ENCODE measurements at places on chromosomes 2 and 18.

DNA sequence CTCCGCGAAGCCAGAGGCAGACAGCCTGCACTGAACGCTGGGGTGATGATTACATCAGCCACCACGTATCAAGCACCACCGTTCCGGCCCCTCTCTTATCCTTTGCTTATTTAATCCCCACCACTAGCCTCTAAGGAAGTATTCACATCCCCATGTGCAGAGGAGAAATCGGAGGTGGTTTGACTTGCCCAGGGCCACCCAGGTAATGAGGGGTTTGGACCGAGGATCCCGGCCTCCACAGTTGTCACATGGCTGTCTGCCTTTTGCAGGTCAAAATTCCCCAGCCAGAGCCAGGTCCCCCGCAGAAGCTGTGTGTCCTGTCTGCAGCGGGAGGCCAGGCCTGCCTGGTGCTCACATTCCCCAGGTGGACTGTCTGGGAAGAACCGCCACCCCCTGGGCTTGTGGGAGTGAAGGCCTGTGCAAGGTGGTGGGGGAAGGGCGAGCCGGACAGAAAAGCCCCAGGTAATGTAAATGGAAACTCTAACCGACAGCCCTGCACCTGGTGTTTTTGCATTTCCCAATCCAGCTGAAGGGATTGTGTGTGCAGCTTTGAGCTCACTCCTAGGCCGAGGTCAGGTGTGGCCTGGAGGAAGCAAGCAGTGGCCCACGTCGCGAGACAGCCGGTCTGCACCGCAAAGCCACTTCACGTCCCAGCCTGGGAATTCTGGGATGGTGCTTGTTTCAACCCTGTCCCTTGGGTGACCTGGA is 108.5 kb upstream of the ID2 start:
- no peak for DNase-seq

DNA sequence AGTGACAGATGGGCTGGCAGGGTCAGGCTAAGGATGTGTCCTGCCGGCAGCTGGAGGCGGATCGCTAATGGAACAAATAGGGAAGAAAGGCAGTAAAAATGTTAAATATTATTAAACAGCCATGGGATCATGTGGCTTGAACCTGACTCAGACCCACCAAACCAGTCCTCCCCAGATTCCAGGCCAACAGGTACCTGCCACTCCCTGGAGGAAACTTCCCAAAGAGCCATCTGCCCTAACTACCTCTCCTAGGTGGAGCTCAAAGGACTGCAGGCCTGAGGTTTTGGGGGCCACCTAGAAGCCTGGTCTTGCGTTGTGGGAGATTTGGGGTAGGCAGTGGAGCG is 34.3 kb downstream of the CIB4 start:
- DNase-seq, result no peak

DNA sequence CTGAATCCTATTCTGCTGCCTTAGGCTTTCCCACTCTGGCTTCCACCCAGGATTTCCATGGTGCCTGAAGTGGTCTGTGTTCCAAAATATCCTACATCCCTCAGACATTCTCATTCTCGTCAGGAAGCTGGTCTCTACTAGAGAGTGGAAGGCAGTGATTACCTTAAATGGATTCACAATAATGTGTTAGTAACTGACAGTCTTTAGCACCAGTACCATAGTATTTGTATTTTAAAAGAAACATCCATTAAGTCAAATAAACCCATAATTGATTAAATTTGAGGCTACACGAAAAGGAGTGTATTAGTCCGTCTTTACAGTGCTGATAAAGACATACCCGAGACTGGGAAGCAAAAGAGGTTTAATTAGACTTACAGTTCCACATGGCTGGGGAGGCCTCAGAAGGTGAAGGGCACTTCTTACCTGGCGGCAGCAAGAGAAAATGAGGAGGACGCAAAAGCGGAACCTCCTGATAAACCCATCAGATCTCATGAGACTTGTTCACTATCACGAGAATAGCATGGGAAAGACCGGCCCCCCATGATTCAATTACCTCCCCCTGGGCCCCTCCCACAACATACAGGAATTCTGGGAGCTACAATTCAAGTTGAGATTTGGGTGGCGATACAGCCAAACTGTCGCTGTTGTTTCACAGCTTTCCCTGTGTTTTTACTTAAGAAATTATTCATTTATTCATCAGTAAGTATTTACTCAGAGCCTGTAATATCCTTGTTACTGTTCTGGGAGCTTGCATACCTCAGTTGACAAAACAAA is 306.5 kb downstream of the STK39 start:
- no peak for DNase-seq

DNA sequence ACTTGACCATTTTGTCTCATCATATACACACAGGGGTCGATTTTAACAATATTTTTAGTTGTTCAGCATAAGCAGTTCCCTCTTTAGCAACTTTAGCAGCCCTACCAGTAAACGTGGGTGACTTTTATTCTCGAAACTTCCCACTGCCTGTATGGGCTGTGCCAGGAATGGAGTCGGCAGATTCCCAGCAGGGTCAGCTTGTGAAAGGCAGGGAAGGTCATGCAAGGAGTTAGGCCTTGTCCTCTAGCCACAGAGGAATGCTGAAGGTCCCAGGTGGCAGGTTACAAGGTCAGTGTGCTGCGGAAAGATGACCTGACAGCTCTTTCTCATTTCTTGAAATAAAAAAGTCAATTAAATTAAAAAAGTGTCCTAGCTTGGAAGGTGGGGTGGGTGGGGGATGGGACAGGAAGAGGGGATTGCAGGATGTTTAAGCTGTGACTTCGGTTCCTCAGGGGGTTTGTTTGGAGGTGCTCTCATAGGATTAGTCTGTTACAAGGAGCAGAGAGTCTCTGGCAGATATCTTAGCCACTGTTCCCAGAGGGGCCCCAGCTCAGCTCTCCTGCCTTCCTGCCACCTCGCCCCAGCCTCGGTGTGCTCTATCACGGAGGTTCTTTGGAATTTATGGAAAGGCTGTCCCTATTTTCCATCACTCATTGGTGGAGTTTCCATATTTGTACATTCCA is 21.4 kb downstream of the DRC1 start:
- DNase-seq, result no peak

DNA sequence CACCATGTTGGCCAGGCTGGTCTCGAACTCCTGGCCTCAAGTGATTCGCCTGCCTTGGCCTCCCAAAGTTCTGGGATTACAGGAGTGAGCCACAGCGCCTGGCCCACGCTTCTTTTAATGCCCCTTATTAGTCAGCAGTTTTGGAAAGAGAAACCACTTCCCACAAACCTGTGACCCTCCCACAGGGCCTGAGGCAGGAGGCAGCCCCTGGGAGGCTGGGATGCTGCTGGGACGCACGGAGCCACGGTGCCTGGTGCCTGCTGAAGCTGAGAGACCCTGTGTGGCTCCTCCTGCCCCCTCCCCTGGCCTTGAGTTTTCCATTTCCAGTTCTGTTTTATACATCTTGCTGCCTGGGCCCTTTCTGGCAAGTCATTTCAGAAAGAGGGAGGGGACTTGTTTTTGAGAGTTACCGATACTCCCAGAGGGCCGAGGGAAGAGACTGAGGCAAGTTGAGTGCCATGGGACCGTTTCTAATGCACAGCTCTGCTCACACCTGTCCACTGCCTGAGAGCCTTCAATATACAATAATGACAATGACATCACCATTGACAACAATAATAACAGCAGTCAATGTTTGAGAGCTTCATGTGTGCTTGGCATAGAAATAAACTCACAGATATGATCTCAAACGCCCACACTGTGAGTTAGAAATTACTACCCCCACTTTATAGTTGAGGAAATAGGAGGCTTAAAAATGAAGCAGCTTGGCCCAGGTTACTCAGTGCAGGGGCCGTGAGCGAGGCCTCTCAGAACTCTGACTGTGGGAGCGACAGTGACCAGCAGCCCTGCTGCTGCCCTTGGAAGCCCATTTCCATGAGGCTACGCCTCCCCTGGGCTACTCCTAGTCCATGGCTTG is 78.1 kb upstream of the YWHAQ start:
- no peak for DNase-seq

GRCh38 chr18:41681138-41681880 is 273.7 kb upstream of the PIK3C3 start:
- no peak for DNase-seq

- no peak for DNase-seq
These were observed 1.2 kb downstream of the CFLAR start for GRCh38 chr2:201116959-201117734.

GRCh38 chr18:35982409-35983114 is 10.1 kb downstream of the RMP24 start:
- no peak for DNase-seq

- no peak for DNase-seq
These were observed 176.0 kb downstream of the GFPT1 start for GRCh38 chr2:69211048-69211447.

- no peak for DNase-seq
These were observed 192.7 kb downstream of the ANAPC1 start for GRCh38 chr2:111691164-111691875.

DNA sequence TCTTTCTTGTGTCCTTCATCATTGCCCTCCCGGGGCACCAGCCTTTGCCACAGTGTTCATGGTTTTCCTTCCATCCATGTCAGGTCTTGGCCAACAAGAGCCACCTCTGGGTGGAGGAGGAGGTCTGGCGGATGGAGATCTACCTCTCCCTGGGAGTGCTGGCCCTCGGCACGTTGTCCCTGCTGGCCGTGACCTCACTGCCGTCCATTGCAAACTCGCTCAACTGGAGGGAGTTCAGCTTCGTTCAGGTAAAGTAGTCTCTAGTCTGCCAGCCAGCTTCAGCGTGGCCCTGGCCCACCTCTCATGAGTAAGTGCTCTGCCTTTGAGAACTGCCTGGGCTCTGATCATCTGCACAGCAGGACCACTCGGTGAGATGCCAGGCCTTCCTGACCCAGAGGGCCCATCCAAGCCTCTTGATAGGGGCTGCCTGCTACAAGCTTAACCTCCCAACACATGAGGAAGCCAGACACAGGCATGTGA is 31.0 kb downstream of the STEAP3 start:
- no peak for DNase-seq

- DNase-seq, result no peak
These were observed 44.9 kb upstream of the SMIM21 start for GRCh38 chr18:75472396-75472795.

GRCh38 chr2:36663851-36664695 is 32.4 kb upstream of the VIT start:
- no peak for DNase-seq

DNA sequence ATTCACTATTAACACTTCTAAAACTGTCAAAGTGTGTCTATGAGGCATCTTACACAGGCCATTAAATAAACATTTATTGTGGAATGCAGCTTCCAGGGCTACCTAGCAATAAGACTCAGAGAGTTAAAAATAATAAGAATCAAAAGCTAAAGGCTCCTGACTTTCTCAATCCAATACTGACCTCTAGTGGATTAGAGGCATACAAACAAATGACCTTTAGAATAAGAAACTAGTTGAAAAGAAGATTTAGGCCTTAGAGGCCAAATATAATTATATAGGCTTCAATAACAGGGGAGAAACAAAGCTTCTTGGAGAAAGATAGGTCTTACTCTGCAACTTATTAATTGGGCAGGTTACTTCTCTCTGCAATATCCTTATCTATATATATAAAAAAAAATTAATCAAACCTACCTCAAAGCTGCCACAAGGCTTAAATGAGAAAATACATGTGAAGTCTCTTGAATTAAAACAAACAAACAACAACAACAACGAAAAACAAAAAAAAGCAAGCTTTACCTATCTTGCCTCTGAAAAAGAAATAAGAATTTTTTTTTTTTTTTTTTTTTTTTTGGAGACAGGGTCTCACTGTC is 246.1 kb downstream of the EXOC6B start:
- DNase-seq, result no peak

GRCh38 chr2:26471766-26472706 is 5.9 kb downstream of the OTOF start:
- DNase-seq, result no peak

Data from activated CD4-positive, alpha-beta T cell treated with anti-CD3 and anti-CD28 coated beads for 1 hour (primary cell).